AG04449 (cell line): ENCODE measurements at places on chromosomes 2 and 18.

GRCh38 chr18:58455314-58456188, 173.3 kb downstream of the ALPK2 start:
- DNase-seq: no peak

DNA sequence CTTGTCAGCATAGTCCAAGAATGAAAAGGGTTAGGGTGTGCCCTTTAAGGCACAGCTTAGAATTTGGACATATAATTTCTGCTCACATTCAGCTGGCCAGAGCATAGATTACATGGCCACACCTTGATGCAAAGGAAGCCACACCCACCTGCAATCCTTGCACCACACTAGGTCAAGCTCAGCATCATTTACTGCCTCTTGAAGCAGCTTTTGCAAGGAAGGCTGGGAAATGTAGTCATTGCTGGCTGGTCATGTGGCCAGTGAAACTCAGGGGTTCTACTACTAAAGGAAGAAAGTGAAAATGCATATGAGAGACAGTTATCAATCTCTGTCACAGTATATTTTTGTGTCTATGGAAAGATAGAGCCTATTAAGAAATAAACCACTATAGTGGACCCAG, 159.3 kb downstream of the GFPT1 start:
- DNase-seq: no peak

- no peak for DNase-seq
These were observed 818.0 kb upstream of the ACVR2A start for GRCh38 chr2:147026664-147027295.

- no peak for DNase-seq
These were observed 22.0 kb downstream of the KCTD1 start for GRCh38 chr18:26526128-26526965.

DNA sequence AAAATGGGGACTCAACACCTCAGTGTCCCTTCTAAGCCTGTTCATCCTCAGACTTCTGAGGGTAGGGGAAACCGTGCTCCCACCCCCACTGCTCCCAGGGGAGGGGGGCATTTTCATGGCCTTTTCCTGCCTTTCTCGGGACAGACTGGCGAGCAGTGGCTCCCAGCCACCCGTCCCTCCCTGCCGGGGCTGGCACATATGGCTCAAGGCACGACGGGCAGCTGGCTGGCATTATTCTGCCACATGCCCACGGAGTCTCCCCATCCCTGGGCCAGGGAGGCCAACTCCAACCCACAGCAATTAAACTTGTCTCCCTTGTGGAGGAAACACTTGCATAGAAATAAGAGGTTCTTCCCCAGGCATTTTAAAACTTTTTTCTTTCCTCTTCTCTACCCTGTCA, 148.5 kb upstream of the CBLN2 start:
- no peak for DNase-seq

- no peak for DNase-seq
These were observed 62.8 kb upstream of the NEUROD1 start for GRCh38 chr2:181742922-181743722.

DNA sequence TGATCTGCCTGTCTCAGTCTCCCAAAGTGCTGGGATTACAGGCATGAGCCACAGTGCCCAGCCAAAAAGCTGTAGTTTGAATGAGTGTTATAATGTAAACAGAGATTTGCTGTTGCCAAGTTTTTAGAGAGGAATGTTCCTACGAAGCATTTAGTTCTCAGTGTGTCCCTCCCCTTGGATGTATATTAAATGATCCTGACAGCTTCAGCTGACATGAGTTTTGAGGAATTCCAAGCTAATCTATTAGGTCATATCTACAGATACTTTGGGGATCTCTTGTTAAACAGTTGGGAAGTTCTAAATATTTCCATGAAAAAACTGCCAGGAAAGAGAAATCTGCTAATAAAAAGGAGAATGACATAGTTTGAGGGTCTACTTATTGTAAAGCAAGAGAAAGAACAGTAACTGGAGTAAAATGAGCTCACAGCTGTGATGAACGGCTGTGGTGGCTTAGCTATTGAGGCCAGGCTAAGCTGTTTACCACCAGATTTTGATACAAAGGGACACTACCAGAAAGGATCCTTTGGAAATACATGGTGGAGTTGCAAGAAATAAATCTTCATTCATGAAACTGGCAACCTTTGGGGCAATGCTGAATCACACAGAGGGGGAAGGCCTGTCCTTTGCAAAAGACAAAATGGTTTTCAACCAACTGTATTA, 2.6 kb upstream of the STON1 start:
- no peak for DNase-seq

GRCh38 chr18:48263914-48264902, 145.0 kb downstream of the ZBTB7C start:
- no peak for DNase-seq

GRCh38 chr2:6968319-6969100, 51.3 kb downstream of the RNF144A start:
- no peak for DNase-seq

DNA sequence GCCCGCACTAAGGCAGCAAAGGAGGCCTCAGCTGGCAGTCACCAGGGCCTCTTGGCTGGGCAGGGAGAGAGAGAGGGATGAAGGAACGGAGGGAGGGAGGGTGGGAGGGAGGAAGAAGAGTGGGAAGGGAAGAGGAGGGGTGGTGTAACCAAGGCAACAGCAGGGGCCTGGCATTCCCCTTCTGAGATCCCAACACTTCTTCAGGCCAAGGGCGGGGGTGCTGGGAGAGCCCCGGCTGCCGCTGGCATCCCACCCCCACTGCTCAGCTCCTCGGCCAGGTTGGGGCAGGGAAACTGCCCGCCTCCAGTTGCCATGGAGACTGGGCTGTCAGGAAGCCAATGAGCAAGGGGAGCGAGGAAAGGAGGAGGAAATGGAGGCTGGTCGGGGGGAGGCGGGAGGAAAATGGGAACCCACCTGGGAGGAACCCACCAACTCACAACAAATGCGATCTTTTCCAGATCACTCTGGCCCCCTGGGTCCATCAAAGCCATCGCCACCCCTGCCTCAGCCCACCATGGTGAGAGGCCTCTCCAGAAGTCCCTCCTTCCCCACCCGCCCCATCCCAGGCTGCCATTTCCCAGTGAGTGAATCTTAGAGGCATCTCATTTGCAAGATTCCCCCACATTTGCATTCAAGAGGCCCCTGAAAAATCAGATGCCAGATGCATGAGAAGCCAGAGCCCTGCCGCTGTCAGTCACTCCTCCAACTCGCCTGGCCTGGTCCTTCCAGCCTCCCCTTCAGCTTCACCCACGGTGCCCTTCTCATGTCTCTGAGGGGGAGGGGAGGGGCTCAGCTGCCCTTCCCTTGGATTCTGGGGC, 12.4 kb downstream of the SH2D6 start:
- no peak for DNase-seq

DNA sequence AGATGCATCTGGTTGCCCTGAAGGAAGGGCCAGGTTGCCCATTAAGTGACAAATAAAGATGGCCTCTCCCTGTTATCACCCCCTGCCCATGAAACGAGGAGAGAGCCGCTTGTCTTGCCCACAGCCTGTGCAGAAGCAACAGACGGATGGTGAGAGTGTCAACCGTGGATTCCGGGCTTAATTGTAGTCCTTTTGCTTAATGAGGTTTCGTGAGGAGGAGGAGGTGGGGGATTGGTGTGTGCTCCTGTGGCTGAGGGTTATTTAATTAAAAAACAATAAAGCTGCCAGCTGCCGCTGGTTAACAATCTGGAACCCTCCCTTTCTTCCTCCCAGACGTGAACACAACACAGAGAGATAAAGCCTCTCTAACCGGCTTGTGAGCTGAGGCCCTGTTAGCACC, 188.0 kb upstream of the PARD3B start:
- DNase-seq: no peak

GRCh38 chr18:41072946-41073345, 882.1 kb upstream of the PIK3C3 start:
- no peak for DNase-seq

DNA sequence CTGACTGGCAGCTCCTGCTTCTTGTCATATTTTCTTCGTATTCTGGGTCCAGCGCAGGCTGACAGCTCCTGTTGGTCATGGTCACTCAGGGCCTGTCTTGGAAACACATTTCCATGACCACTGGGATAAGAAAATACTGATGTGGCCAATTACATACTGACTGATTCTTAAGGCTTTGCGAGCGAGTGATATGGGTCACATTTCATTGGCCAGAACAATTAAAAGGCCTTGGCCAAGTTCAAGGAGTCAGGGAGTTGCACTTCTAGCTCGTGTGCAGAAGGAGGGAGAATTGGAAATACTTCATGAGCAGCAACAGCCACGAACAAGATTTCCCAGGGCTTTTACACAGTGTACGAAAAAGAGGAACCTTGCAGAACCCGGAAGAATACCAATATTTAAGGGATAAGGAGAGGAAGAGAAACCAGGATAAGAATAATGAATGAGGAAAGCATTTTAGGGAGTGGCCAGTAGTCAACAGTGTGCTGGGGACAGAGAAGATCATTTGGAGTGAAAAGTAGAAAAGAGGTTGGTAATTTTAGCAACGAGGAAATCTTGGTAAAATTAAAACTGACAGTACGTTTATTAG, 149.5 kb downstream of the ATP9B start:
- DNase-seq: no peak

GRCh38 chr2:204663816-204664425, 118.6 kb downstream of the PARD3B start:
- DNase-seq: no peak

DNA sequence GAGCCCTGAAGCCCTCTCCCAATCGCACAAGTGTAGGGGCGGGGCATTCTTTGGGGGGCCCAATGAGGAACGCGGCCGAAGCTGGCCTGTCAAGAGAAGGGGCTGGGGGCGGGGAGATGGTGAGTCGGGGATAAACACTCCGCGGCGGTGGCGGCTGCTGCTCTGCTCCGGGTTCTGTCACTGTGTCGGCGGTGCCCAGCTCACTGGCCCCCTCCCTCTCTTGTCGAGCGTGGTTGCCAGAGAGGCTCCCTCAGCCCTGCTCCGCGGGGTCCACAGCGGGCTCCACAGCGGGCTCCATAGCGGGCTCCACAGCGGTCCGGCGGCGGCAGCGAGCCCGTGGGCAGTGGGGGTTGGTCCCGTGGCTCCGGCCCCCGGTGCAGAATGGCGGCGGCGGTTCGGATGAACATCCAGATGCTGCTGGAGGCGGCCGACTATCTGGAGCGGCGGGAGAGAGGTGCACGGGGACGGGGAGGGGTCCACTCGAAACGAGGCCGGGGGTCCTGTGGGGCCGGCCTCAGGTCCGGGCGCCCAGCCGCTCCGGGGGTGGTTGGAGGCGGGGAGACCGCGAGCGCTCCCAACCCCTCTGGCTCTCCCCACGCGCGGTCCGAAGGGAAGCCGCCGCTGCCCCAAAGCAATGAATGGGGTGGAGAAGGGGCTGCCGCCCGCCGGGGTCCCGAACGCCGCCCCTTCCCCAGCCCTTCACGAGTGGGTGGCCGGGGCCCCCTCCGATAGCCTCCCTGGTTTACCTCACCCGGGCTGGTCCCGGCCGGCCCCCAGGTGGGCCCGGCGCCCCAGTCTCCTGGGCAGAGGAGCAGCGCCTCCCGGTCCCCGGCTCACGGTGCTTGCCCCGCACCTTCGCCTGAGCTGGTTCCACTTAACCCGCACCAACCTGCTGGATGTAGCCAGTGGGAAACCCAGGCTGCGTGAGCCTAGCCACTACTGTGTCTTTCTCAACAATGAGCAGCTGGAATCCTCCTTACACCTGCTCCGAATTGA, at the start of gene MXD1:
TSS of gene MXD1 (plus strand) at position 160 of the 996 bp plus-strand sequence. CDS start at position 382, 222 bp downstream.
- no peak for DNase-seq

GRCh38 chr2:148899638-148900318, 24.8 kb downstream of the KIF5C start:
- no peak for DNase-seq

DNA sequence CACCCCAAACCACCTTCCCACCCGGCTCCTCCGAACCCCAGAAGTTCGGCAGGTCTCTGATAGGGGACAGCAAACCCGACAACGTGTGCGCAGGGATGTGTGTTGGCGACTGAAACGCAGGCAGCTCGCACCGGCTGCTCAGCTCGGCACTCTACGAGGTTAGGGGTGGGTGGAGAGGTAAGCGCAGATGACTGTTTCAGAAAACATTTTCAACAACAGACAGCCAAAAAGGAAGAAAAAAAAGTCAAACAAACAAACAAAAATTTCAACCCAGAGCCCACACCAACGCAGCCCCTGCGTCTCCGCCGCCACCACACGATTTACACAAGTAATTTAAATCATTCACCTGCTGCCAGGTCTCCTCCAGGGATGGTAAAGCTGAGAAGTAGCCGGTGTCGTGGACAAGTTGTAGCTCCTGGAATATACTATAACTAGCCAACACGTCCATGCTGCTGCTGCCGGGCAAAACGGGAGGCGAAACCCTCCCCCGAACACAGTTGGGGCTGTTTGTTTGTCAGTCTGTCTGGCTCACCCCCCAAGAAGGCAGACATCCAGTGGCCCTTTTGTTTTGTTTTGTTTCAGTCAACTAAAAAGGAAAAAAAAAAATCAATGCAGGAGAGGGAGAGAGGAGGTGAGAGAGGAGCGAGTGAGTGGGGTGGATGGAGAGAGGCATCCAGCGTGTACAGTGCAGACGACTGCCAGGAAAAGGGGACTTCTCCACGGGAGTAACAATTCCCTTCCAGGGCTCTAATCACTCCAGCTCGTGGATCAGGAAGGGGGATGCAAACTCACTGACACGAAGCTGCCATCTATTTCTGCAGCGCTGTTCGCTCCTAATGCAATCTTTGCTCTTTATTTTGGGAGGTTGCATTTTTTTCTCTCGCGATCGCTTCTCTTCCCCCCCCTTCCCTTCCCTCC, at the start of gene KLF7:
TSS of gene KLF7 (minus strand) at position 828 of the 918 bp plus-strand sequence. CDS start at position 448, 380 bp downstream.
- no peak for DNase-seq

- no peak for DNase-seq
These were observed 150.8 kb upstream of the PGAP1 start for GRCh38 chr2:197077336-197077735.
